Breast epithelium (tissue), 4 donors: ENCODE measurements at places on chromosomes 2 and 18.

GRCh38 chr18:13614641-13615288 lies 111.6 kb downstream of the FAM210A start:
- H3K27me3 ChIP-seq: no peaks in the 10 kb centered on the region
- H3K36me3 ChIP-seq: no peaks in the 10 kb centered on the region
- H3K4me3 ChIP-seq: no peak overlapping the region
- DNase-seq: no peak

DNA sequence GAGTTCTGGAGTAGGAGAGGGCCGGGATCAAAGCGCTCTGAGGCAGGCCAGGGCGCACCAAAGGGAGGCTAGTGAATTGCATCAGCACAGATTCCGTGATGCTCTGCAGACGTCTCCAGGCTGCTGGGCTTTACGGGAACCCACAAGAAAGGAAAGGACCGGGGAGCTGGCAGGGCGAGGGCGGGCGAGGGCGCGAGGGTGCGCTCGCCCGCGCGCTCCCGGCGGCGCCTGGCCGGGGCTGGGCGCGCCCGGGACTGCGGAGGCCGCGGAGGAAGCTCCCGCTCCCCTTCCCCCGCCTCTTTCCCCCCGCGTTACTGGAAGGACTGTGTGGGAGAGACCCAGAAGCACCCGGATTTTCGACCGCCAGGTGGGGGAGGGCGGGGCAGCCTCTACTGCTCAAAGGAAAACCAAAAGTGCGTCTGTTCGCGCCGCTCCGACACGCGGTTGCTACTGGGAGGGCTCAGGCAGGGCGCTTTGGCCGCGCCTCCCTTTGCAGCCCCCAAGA lies 2.4 kb upstream of the FOSL2 start:
- H3K4me1 ChIP-seq: peaks cover 5% of the 10 kb centered on the region
- no peaks in the 10 kb centered on the region for H3K27me3 ChIP-seq
- H3K36me3 ChIP-seq: no peaks in the 10 kb centered on the region
- H3K27ac ChIP-seq: peak overlapping the region; percentile 100
- H3K4me3 ChIP-seq: peak overlapping the region; percentile 74
- DNase-seq: peak; percentile 95

DNA sequence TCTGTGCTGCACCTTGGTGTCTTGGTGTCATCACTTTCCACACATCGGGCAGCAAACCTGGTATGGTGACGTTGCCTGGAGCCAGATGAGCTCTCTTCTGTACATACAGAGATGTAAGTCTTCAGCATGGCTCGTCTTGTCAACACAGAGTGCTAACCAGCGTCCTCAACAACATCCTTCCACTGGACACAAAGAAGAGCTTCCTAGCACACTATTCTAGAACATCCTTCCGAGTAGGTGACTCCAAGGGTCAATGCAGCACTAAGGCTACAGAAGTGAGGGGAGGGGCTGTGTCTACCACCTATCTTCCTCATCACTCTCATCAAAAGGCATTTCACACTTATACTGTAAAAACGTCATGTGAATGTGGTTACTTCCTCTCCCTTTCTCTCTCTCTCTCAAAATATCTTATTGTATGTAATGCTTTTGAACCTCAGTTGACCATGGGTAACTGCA lies 108.1 kb upstream of the SLC1A4 start:
- no peaks in the 10 kb centered on the region for H3K27me3 ChIP-seq
- H3K27ac ChIP-seq: no peak overlapping the region
- no peak overlapping the region for H3K4me3 ChIP-seq
- DNase-seq: no peak

DNA sequence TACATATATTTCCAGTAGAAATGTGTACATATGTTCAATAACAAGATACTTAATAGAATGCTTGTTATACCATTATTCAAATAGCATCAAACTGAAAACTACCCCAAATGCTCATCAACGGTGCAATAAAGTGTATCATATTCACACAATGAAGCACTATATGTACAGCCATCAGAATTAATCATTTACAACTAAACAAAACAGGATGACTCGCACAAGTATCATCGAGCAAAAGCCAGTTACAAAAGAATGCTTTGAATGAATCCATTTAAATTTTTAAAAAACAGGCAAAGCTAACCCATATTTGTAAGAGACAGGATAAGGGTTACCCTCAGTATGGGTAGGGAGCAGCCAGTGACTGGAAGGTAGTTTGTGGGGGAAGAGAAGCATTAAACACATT lies 132.8 kb upstream of the PDE1A start:
- no peak overlapping the region for H3K27ac ChIP-seq
- no peaks in the 10 kb centered on the region for H3K4me1 ChIP-seq
- no peak for DNase-seq
- H3K4me3 ChIP-seq: no peak overlapping the region

DNA sequence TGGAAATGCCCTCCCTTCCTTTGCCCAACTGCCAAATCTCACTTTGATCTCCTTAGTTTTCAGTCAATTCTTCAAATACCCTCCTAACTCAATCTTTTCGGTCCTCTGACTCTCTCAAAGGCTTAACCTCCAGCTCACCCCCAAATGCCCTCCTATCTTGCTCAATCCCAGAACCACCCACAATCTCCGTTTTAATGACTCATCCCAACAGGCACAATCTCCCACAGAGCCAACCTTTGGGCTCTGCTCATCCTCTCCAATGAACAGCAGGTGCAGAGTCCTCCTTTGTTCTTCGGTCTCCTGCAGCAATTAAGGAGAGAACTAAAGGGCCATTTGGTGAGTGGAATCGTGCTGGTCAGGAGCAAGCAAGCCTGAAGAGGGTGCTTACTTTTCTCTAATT lies 366.1 kb upstream of the CRIM1 start:
- DNase-seq: no peak
- H3K4me1 ChIP-seq: no peaks in the 10 kb centered on the region
- no peak overlapping the region for H3K27ac ChIP-seq
- H3K27me3 ChIP-seq: no peaks in the 10 kb centered on the region
- H3K4me3 ChIP-seq: no peak overlapping the region

DNA sequence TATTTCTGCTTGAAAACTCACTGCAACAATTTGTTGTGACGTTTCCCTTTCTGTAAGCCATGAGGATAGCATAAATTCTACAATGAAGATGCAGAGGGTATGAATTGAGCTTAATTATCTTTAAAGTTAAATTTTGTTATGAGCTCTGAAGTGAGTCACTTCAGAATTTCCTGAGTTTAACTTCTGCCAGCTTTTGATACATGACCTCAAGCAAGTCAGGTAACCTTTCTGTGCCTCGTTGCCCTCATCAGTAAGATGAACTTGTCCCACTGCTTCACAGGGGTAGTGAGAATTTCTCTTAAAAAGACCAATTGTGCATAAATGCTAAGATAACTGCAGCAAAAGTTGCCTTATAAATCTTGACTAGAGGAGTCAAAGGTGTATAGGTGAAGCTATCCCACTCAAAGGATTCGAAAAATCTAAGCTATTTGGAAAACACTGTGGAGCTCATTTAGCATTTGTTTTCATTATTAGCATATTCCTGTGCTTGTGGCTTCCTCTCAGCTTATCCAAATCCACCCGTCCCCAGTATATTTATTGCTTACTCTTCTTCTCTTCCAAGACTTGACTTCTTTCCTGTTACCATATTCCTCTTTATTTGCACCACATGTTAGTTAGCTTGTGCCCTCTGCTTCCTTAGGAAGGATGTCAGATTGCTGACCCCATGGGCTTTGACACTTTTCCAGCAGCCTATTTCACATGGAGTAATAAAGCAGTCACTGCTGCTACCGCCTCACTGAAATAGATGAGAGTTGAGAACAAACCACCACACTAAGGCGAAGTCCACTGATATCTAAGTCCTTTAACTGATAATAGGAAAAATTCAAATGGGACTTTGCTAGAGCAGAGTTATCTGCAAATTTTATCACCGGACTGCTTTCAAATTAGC lies 428.6 kb downstream of the ERBB4 start:
- H3K4me3 ChIP-seq: no peak overlapping the region
- H3K36me3 ChIP-seq: no peaks in the 10 kb centered on the region
- no peak overlapping the region for H3K27ac ChIP-seq

DNA sequence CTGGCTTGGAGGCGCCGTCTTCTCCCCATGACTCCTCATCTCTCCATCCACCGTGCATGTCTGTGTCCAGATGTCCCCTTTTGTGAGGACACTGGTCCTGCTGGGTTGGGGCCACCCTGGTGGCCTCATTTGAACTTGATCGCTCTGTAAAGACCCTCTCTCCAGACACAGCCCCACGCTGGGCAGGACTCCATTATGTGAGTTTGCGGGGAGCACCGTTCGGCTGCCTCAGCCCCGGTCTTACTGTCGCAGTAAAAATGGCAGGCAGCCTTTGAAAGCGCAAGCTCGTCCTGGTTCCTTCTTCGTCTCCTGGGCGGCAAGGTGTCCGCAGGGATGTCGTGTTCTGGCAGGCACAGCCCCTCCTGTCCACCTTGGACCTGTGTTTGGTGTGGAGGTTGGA lies 17.7 kb downstream of the NFATC1 start:
- no peak for DNase-seq
- no peaks in the 10 kb centered on the region for H3K27me3 ChIP-seq
- no peaks in the 10 kb centered on the region for H3K4me1 ChIP-seq
- no peaks in the 10 kb centered on the region for H3K36me3 ChIP-seq
- H3K4me3 ChIP-seq: no peak overlapping the region
- H3K27ac ChIP-seq: no peak overlapping the region
